ENCODE measurements at places on chromosomes 12 and 14.

DNA sequence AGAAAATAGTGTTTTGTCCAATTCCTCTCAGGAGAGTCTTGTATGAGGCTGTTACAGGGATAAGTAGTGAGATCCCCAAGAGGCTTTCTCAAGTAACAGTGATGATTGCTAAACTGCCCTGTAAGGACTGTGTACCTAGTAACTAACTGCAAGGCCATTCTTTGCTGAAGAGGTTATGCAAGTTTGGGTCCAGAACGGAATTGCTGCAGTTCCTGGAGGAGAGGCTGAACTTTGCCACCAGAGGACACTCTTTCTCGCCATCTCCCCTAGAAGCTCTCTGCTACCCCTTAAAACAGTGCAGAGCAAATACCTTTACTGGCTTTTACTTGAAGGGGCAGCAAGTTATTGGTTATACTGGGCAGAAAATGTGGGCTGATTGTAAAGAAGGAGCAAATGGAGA, 180.0 kb downstream of the RBM19 start:
- no peak for DNase-seq

GRCh38 chr12:66189889-66190288, 875 bp downstream of the IRAK3 start:
- no peak for DNase-seq

GRCh38 chr12:22653075-22653474, 28.1 kb downstream of the ETNK1 start:
- no peak for DNase-seq

- no peak for DNase-seq
Measured at GRCh38 chr14:67514203-67514607, 18.9 kb upstream of the PLEKHH1 start.

- DNase-seq = no peak
Measured at GRCh38 chr14:38544776-38545175, 288.9 kb upstream of the CLEC14A start.

GRCh38 chr14:86865934-86866333, 1127.0 kb downstream of the GALC start:
- no peak for DNase-seq

- no peak for DNase-seq
Measured at GRCh38 chr12:62784576-62784975, 150.4 kb downstream of the PPM1H start.

GRCh38 chr14:70981000-70981952, 74.0 kb downstream of the PCNX1 start:
- no peak for DNase-seq

DNA sequence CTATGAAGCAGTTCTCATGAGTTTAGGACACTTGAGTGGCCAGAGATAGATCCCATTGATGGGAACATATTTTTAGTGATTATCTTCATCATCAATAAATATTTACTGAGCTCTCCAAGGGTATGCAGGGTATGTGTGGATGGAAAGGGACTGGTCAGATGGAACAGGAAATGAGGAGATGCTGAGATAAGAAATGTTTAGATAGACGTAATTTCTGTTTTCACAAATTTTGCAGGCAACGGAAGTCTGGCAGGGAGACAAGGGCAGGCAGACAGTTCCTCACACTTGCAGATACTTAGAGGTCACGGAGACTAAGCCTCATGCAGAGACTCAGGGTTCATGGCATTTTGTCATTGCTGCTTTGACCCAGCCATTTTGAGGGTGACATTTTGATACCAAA, 24.3 kb downstream of the BCL2L14 start:
- DNase-seq = no peak

DNA sequence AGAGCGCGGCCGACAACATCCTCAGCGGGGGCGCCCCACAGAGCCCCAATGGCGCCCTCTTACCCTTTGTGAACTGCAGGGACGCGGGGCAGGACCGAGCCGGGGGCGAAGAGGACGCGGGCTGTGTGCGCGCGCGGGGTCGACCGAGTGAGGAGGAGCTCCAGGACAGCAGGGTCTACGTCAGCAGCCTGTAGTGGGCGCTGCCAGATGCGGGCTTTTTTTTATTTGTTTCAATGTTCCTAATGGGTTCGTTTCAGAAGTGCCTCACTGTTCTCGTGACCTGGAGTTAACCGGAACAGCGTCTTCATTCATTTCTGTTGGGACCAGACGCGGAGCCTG, 103.8 kb upstream of the FKBP4 start:
- DNase-seq = no peak

GRCh38 chr12:77060883-77061240, 4.5 kb downstream of the E2F7 start:
- no peak for DNase-seq

DNA sequence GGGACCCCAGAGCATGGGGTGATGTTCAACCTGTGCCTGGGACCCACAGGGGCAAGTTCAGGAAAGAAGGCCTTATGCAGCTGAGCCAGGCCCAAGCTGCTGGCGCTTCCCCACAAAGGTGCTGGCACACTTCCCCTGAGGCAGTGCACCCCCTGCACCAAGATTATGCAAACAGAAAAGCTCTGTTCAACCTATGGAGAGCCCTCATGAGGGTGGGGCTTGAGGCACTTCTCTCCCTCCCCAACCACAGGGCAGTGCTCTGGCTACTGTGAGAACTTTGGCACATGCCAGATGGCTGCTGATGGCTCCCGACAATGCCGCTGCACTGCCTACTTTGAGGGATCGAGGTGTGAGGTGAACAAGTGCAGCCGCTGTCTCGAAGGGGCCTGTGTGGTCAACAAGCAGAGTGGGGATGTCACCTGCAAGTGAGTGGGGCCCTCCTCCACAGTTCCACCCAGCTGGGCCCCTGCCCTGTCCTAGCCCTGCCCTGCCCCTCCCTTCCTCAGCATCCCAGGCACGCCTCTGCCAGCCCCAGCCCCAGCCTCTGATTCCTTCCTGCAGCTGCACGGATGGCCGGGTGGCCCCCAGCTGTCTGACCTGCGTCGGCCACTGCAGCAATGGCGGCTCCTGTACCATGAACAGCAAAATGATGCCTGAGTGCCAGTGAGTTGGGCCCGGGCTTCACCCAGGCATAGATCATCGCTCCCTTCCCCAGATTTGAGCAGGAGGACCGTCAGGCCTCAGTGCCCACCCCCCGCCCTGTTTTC, 5.5 kb upstream of the NXPH4 start:
- DNase-seq = no peak

GRCh38 chr14:99749142-99749541, 44.1 kb upstream of the EML1 start:
- no peak for DNase-seq

GRCh38 chr14:103857256-103857655, 9.9 kb upstream of the PPP1R13B start:
- DNase-seq = no peak

DNA sequence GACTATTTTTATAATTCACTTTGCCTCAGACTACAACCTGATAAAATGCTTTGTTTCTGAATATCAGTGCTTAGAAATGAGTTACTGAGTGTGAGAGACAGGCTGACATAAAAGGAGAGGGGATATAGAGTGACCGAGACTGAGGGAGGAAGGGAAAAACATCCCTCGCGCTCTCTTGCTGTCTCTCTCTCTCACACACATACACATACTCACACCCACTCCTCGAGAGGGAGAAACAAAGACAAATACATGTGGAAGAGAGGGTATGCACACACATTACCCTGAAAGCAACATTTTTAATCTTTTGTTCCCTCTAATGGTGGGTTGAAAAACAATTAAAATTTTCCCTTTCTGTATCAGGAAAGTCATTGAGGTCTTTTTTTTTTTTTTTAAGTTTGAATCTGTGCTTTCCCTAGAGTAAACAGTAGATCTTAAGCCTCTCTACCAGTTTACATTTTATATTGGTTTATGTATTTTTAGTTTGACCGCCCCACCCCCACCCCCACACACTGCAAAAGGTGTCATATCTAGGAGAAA, 45.3 kb downstream of the FRS2 start:
- DNase-seq = no peak

DNA sequence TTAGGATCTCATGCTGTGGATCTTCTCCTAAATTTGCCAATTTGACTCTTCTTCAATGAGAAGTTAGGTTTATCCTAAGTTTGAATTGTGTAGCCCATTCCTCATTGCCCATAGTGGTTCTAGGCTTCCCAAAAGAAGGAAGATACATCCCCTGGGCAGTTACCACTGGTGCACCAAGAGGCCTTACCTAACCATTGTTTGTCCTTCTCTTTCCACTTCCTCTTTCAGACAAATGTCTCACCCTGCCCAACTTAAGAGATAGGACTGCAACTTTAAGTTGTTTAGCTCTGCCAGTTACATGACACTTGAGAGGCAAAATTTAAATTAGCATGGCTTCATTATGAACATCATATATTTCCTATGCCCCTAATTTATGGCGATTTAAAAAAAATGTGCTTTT, 9.4 kb upstream of the KCNH3 start:
- DNase-seq = no peak

GRCh38 chr14:90965765-90966164, 94.7 kb downstream of the RPS6KA5 start:
- DNase-seq = no peak

GRCh38 chr12:110937104-110937641, 16.8 kb upstream of the MYL2 start:
- peak; percentile 77 for DNase-seq

DNA sequence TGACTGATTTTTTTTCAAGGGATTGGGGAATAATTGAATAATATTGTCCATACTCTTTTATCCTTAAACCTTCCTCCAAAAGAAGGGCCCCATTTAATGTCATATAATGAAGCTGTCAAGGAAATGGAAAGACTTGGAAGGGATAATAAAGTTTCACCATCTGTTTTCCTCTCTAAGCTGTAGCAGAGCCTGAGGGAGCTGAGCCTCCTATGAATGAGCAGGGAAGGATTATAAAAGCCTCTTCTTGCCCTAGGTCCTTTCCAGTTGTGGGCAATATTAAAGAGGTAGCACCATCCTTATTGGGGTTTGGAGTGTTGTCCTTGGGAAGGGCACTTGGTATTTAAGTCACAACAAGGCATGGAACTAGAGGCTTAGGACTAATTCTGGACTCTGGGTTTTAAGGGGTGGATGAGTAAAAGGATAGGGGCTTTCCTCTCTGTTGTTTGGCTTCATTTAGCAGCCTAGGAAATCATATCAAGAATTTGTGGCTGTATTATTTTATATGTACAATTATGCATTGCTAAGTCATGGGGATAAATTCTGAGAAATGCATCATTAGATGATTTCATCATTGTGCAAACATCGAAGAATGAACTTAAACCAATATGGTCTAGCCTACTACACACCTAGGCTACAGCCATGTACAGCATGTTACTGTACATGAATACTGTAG, 408.5 kb upstream of the DCN start:
- DNase-seq = no peak

- peak; percentile 61 for DNase-seq
Measured at GRCh38 chr14:91796617-91797347, 64.9 kb upstream of the CATSPERB start.

DNA sequence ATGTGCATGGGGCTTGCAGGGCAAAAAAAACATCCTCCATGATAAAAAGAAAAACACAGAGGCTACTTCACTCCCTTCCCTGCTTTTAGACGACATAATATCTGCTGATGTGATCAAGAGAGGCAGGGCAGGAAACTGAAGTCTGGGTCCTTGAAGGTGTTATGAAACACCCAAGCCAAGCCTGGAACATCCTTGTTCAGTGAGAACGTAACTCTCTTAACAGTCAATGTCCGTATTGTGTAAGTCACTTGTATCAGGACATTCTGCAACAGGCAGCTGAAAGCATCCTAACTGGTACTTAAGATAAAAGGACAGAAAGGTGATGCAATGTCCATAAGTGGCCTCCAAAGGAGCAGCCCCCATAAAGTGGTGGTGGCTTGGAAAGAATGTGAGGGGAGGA, 20.0 kb downstream of the KCNK10 start:
- DNase-seq = no peak

GRCh38 chr12:100165356-100165755, 22.7 kb upstream of the BLTP3B start:
- no peak for DNase-seq

Measured in astrocyte of the hippocampus (primary cell).